ENCODE measurements at places on chromosomes 1 and 21.

GRCh38 chr1:74790453-74790852, 57.5 kb downstream of the TYW3 start:
- DNase-seq = no peak

GRCh38 chr1:154423304-154423987, 18.3 kb downstream of the IL6R start:
- no peak for DNase-seq

- no peak for DNase-seq
Measured at GRCh38 chr1:64110924-64111777, 92.3 kb upstream of the UBE2U start.

DNA sequence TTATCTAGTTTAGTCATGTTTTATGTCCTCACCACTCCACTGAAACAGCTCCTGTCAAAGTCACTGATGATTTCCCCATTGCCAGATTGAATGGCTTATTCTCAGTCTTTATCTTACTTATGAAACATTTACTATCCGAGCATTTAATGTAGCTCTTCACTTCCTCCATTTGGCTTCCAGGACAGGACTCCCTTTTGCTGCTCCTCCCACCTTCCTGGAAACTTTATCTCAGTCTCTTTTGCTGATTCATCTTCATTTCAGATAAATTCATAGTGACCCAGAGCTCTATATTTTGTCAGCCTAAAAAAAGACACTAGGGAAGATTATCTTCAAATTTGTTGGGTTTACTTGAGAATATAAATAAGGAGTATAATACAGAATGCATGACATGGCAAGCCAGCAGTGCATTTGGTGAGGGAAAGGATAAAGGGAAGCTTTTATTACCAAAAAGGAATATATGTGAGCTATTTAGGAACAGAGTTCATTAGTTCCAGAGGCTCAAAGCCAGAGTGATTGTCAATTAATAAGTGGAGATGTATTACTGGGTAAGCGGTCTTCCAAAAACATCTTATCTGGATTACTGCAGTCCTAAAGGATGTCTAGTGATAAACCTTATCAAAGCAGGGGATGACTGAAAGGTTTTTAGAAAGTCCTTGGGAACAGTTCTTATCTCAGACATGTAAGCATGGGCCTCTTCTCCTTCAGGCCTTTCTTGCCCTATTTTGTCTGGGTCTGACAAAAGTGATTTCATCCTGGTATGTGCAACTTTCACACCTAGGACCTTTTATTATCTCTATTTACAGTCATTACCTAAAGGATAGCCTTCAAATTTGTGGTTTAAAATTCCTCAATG, 25.6 kb downstream of the IL23R start:
- no peak for DNase-seq

DNA sequence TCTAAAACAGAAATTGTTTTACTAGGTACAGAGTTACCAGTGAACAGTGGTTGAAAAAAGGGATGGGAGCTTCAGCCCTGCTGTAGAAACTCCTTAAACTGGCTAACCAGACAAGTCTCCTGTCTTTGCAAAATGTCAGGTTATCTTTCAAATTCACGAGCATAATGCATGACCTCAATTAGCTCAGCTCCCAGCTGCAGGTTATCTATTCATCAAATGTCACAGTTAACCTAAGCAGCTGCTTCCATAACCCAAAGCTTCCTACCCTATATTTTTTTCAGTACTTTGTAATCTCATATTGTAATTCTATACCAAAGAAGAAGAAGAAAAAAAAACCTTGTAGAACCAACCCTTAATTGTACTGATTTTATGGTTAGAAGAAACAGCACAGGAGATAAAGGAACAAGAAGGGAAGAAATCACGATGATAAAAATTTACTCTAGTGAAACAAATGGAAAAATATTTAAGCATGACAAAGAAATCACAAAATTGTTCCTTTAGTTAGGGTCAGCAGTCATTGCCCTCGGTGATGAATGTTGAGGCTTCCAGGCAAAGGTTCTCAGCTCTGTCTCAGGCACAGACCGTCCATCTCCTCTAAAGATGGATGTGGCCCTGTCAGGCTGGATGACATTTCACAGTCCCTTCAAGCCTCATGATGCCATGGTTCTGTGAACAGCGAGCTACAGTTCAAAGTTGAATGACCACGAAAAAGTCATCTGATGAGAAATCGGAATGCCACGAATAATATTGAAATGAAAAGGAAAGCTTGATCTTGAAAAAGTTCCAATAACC, 95.9 kb downstream of the PLD5 start:
- no peak for DNase-seq

- no peak for DNase-seq
Measured at GRCh38 chr1:169849346-169850022, 44.2 kb downstream of the SCYL3 start.

GRCh38 chr1:89953131-89953626, 41.7 kb upstream of the ZNF326 start:
- peak; percentile 71 for DNase-seq

- no peak for DNase-seq
Measured at GRCh38 chr1:117565076-117565556, 40.7 kb upstream of the TENT5C start.
